ENCODE measurements at places on chromosomes 12 and 14.

- peak; percentile 2 for DNase-seq
These were observed 479.4 kb downstream of the VRK1 start for GRCh38 chr14:97276573-97276972.

DNA sequence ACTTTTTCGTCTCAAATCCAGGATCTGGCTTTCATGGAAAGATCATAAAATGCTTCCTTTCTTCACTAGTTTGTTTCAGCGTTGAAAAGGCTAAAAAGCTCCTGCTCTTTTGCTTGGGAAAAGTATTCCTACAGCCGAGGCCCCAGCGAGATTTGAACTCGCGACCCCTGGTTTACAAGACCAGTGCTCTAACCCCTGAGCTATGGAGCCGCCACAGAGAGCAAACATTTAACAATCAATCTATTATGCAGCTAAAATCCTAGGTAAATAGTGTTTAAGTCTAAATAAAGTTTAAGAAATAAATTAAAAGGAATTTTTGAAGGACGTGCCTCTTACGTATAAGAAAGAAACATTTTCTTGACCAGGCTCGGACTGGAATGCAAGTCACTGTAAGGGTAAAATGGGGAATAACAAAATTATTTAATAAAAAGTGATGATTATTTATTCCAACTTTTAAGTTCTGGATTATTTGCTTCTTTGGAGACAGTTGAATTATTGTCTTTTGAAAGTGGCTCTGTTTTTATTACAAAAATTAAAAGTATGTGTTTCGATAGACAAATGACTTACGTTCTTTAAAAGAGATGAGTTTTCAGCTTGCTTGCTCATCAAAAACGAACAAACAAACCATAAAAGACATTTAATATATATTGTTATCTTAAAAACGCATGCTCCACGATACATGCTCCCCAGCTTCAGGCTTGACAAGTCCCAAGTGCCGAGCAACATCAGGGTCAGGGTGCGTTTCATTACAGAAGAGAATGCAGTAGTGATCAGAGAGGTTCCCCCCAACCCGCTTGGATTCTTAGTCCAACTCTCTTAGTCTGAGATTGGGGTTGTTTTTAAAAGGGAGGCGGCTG is 10.2 kb downstream of the OR6S1 start:
- peak; percentile 56 for DNase-seq

DNA sequence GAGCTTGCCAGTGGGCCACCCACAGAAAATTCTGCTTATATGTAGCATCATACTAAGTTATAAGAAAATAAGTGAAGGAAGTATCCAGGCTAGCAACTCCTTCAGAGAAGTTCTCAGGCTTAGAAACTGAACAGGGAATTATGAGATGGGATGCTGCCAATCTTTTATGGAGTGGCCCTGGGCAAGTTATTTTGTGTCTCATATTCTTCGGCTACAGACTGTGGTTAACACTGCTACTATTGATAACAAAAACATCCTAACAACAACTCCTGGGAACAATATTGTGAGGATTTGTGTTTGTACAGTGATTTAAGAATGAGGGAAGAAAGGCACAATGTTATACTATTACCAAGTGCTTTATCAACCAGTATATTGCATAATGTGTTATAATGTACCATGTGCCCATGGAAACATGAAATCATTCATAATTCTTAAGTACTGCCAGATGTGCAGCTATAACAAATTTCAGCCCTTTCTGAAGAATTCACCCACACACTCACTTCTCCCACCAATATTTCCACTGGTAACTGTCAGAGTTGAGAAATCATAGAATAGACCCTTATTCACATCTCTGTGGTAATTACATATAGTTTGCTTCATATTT is 113.3 kb upstream of the SOX5 start:
- no peak for DNase-seq

GRCh38 chr14:58560208-58560607 is 77.6 kb upstream of the DACT1 start:
- no peak for DNase-seq

DNA sequence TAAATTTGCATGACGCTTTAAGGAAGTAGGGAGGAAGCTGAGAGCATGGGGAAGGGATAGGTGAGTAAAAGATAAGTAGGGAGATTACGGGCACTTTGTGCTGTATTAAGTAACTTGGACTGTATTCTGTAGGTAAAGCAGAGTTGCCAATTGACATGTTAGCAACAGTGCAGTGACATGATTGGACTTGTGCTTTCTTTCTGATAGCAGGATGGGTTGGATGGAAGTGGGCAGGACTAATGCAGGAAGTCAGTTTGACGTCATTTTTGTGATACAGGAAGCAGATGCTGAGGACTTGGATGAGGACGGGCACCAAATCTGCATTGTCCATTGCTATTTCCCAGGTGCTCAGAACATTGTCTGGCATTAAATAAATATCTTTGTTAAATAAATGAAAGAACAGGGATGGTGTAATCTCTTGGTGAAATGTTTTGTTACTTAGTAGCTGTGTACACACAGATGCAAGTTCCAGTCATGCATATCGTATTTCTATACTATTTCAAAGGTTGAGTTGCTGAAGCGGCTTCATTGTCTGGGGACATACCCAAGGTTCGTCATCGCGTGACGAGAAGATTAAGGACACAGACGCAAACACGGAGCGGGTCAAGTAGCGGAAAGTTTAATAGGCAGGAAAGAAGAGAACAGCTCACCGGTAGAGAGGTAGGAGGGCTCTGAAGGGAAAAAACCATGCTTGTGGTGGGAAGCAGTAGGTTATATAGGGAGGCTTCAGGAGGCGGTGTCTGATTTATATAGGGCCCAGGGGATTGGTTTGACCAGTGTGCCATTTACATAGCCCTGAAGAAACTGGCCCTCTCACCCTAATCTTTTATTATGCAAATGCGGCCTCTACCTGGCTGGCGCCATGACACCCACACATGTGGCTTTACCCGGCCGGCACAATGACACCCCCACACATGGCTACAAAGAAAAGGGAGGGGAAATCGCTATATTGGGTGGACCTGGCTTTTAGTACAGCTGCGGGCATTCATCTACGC is 30.7 kb downstream of the GUCY2C start:
- no peak for DNase-seq

DNA sequence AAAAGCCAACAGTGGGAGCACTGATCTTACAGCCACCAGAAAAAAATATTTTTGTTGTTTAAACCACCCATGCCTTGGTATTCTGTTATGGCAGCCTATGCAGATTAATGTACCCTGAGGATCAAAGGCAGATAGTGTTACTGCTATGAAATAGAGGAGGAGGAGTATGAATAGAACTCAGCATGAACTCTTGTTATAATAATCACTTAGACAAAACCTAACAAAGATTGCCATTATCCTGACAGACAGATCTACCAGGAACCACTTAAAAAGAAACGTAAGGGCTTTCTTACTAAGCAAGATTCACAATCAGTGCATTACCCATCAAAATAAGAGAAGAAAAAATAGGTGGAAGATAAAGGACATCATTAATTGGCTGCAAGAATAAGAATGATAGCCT is 558.3 kb downstream of the GALC start:
- no peak for DNase-seq

GRCh38 chr14:33406766-33407165 is 468.1 kb downstream of the NPAS3 start:
- no peak for DNase-seq

GRCh38 chr14:32656601-32657000 is 282.1 kb upstream of the NPAS3 start:
- DNase-seq: no peak

DNA sequence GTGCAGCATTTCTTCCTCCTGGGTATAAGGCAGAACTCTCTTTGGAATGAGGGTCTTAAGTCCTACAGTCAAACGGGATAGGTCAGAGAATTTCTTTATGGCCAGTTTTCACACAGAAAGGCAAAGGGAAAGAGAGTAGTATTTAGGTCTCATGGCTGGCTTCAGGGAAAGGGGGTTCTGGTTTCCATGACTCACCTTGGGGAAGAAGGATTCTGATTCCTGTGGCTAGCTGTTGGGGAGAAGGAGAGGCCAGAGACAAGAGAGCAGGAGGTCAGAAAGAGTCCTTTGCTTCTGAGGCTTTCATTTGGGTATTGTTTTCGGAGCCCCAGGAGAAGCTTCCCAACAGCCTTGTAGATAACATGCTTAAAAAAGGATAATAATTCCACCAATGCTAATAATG is 332.5 kb downstream of the NPAS3 start:
- DNase-seq: no peak

GRCh38 chr14:48304729-48305128 is 629.3 kb upstream of the MDGA2 start:
- no peak for DNase-seq

DNA sequence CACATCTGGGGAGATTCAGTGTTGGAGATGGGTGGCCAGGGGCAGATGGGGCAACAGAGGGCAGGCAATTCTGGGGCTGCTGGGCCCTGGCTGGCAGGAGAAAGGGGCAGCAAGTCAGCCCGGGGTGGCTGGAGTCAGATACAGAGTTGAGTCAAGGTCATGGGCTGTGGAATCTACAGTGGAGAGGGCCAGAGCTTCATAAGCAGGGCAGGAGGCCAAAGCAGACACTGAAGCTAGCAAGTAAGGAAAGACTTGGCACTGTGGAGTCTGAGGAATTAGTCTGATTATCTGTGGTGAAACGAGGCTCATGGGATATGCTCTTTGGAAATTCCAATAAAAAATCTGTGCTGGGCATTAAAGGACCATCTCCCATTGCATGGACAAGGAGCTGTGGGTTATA is 95.5 kb downstream of the TMX1 start:
- DNase-seq: no peak

GRCh38 chr12:19220205-19220604 is 90.7 kb downstream of the PLEKHA5 start:
- DNase-seq: no peak

DNA sequence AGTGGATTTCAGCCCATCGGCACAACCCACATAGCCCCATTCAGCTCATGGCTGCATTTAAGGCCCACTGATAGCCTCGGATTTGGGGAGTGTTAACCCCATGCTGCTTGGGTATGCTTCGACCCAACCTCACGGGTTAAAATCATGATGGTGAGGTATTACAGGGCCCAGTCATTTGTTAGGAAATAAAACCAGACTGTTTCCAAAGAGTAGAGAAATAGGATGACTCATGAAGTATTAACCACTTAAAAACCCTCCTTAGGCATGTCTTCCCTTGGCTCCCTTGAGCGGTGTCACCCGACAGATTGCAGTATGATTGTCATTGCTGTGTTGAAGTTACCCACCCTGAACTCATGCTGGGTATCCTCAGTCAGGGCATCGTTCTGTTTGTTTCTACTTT is 289.1 kb downstream of the CACNA1C start:
- no peak for DNase-seq

- no peak for DNase-seq
These were observed 258.7 kb downstream of the EFCAB11 start for GRCh38 chr14:89695846-89696245.

DNA sequence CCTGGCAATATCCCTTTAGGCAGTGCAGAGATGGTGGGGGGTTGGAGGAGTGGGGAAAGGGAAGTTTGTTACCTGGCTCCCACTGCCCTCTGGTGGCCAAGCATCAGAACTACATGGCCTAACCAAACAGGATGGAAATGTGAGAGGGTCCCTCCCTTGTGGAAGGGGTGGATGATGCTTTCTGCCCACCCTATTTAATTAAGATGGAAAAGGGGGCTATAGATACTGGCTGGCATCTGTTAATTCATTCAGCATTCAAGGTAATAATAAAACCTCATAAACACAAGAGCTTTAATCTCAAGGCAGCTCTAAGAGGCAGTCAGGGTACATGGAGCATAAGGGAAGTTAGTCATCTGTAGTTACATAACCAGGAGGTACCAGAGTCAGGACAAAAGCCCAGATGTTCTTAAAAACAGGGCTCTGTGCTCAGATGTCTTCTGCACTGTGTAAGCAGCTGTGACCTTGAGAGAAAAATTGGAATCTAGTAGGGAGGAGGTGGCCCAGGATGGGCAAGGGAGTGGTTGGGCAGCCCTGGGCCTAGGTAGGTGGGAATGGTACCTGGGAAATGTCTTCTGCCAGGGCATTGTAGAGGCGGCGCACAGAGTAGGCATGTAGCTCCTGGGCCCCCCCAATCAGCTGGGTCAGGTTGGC is 4.6 kb downstream of the AP1G2 start:
- peak; percentile 52 for DNase-seq

DNA sequence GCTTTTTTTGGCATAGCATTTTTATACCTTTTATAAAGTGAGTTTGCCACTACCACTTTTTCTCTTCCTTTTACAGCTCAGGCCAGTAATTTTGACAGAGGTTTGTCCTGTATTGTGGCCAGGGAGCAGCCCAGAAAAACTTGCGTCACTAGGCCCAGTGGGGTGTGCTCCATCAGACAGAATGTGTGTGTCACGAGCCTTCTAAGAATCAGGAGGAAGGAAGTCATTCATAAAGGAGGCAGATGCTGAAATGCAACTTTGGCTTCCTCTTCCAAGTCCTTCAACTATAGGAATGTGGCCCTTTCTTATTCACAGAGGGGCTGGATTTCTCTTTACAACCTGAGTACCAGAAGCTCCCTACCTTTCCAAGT is 10.1 kb upstream of the RAB35 start:
- DNase-seq: no peak

GRCh38 chr12:56763753-56764657 is 881 bp downstream of the HSD17B6 start:
- DNase-seq: no peak

- no peak for DNase-seq
These were observed 24.6 kb downstream of the NIN start for GRCh38 chr14:50806241-50806933.

DNA sequence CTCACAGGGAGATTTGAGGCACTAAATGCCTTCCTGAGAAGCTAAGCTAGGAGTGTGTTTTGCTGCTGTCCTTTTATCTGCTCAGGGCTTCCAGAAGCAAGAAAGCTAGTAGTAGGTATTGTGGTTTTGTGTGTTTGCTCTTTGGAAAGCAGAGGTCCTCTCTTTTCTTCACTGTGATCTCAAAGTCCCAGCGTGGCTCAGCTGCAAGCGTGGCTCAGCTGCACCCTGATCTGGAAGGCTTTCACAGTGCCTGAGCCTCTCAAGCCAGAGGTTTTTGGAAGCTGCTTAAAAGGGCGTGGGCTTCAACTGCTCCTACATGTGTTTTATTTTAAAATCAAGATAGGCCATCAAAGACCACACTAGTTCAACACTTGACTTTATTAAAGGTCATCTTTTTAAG is 337.4 kb upstream of the RGS6 start:
- no peak for DNase-seq

Data from central memory CD4-positive, alpha-beta T cell (primary cell).